CD4-positive, alpha-beta T cell treated with Interleukin-15 for 1 hour (primary cell): ENCODE measurements at places on chromosomes 7 and 10.

- no peak for DNase-seq
These were observed 179.6 kb downstream of the ZMYND11 start for GRCh38 chr10:314871-315270.

- DNase-seq = no peak
These were observed 7.6 kb upstream of the UNC5B start for GRCh38 chr10:71204746-71205145.

- no peak for DNase-seq
These were observed 69.4 kb upstream of the OGDHL start for GRCh38 chr10:49831352-49832035.

- no peak for DNase-seq
These were observed 269.3 kb downstream of the POLR1F start for GRCh38 chr7:19439517-19439916.

- no peak for DNase-seq
These were observed 102.6 kb upstream of the NANOS1 start for GRCh38 chr10:118926903-118927302.

GRCh38 chr10:96687317-96688012 lies 32.8 kb downstream of the PIK3AP1 start:
- DNase-seq = no peak
